ENCODE measurements at places on chromosomes 5 and 9.

- H3K4me1 ChIP-seq, result no peaks in the 10 kb centered on the region
- no peak overlapping the region for H3K27ac ChIP-seq
- H3K4me3 ChIP-seq, result no peak overlapping the region
- no peaks in the 10 kb centered on the region for H3K27me3 ChIP-seq
These were observed 37.6 kb downstream of the TMEM245 start for GRCh38 chr9:109082091-109082620.

GRCh38 chr5:62581836-62582597 lies 3.4 kb downstream of the LRRC70 start:
- H3K4me3 ChIP-seq, result no peak overlapping the region
- H3K4me1 ChIP-seq, result no peaks in the 10 kb centered on the region
- DNase-seq, result no peak
- H3K36me3 ChIP-seq, result no peaks in the 10 kb centered on the region
- no peaks in the 10 kb centered on the region for H3K27me3 ChIP-seq
- H3K27ac ChIP-seq, result no peak overlapping the region

DNA sequence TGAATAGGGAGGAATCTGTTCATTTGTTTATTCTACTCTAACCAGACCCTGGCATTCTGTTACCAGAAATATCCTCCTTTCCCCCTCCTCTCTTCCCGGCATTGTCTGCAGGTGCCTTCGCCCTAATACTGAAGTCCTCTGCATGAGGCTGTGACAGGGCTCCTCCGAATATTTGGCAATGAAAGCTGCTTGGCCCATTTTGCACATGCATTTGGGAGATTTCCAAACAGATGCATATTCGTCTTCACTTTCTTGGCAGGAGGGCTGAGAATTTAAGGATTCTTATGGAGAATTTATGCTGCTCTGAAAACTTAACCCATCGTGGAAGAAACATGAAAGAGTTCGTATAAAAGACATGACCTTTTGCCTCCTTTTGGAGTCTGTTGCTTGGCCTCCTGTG lies 484.0 kb downstream of the ZNF608 start:
- no peaks in the 10 kb centered on the region for H3K36me3 ChIP-seq
- no peak for DNase-seq
- no peak overlapping the region for H3K27ac ChIP-seq
- H3K4me1 ChIP-seq, result no peaks in the 10 kb centered on the region

DNA sequence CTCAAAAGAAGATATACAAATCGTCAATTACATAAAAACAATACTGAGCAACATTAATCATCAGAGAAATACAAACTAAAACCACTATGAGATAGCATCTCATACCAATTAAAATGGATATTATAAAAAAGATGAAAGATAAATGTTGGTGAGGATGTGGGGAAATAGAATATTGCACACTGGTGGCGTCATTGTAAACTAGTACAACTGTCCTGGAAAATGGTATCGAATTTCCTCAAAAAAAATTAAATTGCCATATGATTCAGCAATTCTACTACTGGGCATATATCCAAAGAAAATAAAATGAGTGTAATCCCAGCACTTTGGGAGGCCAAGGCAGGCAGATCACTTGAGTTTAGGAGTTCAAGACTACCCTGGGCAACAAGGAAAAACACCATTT lies 326.0 kb upstream of the FTMT start:
- H3K4me3 ChIP-seq, result no peak overlapping the region
- DNase-seq, result no peak
- H3K27me3 ChIP-seq, result no peaks in the 10 kb centered on the region
- H3K4me1 ChIP-seq, result no peaks in the 10 kb centered on the region

DNA sequence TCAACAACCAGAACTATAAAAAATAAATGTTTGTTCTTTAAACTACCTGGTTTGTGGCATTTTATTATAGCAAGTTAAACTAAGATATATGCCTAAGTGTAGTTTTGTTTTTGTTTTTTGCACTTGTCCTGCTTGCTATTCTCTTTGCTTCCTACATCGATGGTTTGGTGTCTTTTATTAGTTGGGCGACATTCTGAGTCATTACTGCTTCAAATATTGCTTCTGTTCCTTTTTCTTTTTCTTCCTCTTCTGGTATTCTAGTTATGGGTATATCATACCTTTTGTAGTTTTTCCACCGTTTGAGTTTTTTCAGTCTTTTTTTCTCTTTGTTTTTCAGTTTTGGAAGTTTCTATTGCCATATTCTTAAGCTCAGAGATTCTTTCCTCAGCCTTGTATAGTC lies 86.9 kb downstream of the MACIR start:
- H3K27ac ChIP-seq, result no peak overlapping the region
- no peaks in the 10 kb centered on the region for H3K36me3 ChIP-seq
- H3K4me3 ChIP-seq, result no peak overlapping the region
- H3K27me3 ChIP-seq, result no peaks in the 10 kb centered on the region

Data from thoracic aorta (tissue), 2 donors.